ENCODE measurements at places on chromosomes 1 and 21.

DNA sequence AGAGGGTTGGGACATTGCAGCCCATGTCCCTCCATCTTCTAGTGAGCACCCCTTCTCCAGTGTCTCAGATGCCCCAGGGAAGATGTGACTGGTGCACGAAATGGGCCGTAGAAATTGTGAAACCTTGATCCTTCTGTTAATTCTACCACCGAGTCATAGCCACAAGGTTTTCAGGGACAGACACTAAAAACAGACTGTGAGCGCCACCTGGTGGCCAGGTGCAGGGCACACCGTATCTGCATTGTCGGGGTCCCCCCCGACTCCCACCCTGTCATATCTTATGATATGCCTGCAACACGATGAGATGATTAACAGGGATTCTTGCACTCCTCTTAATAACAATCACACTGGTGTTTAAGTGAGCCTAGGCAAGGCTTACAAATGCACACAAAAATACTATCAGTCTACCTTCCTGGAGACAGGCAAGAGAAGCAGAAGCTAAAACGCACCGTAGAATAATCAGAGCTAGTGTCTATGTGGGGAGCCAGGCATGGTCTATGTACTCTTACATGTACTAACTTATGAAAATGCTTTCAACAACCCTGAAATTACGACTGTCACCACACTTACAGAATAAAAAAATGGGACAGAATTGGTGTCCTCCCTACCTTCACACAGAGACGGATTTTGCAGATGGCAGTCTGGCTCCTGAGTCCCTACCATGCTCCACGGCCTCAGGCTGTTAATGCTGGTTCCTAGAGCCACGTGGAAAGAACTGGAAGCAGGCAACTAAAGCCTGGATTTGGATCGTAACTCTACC lies 57.9 kb downstream of the FHAD1 start:
- DNase-seq, result peak; percentile 84

DNA sequence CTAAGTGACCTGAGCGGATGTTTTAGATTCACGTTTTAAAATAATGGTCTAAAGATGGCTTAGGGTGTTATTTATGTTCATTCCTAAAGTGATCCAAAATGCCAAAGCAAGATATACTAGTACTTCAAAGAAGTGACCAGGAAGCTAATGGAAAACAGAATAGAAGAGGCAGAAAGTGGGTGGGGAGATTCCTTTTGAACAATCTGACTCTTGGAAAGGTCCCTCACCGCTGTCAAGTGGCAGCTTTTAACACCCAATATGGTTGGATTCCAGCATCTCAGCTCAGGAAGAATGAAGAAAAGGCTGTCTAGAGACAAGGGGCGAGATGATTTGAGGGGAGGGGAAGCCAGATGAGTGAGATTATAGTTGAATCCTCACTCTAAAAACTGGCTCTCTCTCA lies 90.3 kb downstream of the SCMH1 start:
- no peak for DNase-seq

- no peak for DNase-seq
Observed at GRCh38 chr1:234584926-234585325, 25.1 kb downstream of the IRF2BP2 start.

DNA sequence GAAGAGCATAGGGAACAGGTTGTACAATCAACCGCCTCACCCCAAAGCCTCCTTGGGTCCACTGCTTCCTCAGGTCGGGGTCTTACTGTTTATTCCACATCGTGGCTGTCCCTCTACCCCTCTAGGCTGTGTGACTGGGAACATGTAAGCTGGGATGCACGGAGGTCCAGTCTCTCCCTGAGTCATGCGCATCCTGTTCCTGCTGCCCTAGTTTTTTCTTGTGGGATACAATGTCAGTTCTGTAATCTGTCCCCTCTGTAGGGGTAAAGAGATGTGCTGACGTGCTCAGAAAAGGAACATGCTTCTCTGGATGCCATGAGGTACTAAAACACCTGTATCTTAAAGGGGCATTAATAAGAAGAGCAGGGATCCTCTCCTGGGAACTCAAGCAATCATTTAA lies 66.2 kb downstream of the SLC45A1 start:
- DNase-seq, result no peak

DNA sequence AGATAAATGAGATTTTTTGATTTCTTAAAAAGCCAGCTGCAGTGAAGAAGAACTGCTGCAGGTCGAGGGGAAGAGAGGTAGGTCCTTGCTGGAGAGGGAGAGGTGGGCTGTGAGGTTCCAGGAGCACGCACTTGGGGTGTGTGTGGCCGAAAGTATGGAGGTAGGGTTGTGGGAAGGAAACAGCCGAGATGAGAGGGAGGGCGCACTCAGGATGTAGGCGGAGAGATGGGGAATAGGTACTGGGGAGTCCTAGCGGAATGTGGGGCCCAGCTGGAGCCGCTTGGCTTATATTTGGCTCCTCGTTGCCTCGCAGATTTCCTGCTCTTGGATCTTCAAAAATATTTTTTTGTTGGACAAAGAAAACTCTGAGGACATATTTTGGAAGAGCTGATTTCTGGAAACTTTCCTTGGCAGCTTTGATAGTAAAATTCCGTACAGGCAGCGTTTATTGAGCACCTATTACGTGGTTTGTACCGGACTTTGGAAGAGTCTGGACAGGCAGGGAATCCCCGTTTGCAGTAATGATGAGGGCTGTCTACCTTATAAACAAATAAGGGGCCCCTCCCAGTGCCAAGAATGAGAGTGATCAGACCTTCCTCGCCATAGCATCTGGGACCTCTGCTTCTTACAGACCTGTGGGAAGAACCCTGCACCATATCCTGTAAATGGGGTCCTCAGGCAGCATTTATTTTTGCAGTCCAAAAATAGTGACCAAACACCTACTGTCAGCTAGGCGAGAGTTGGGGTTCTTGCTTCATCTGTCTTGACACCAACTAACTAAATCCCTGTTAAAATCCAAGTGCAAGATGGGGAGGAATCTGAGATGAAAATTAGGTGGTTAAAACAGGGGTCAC lies 1.5 kb downstream of the LRRC8D start:
- DNase-seq, result no peak

GRCh38 chr1:28067523-28068090 lies 20.8 kb downstream of the EYA3 start:
- no peak for DNase-seq

GRCh38 chr1:221487781-221488524 lies 253.9 kb downstream of the DUSP10 start:
- DNase-seq, result no peak
